Activated CD8-positive, alpha-beta memory T cell treated with anti-CD3 and anti-CD28 coated beads for 36 hours (primary cell): ENCODE measurements at places on chromosomes 11 and 22. TPM values are rescaled to one million over a fixed set of nuclear protein-coding genes. Genes with fewer than 3 reads are reported as not detected.

HTR3B gene
- not detected for total RNA-seq

CLCF1 gene
- 3.5 TPM for total RNA-seq

SYCE3 gene
- not detected for total RNA-seq

OR6T1 gene
- not detected for total RNA-seq

TBX10 gene
- not detected for total RNA-seq

BEST1 gene
- not detected for total RNA-seq

RIMBP3C gene
- total RNA-seq, result not detected

SCGB2A2 gene
- total RNA-seq, result not detected

SPDYC gene
- not detected for total RNA-seq

SNX19 gene
- 41.5 TPM for total RNA-seq

SLCO2B1 gene
- total RNA-seq, result not detected

HBD gene
- not detected for total RNA-seq

EMID1 gene
- not detected for total RNA-seq

WBP2NL gene
- total RNA-seq, result 0.42 TPM

MAPK8IP2 gene
- 0.08 TPM for total RNA-seq
